ENCODE measurements at places on chromosomes 5 and 9.

DNA sequence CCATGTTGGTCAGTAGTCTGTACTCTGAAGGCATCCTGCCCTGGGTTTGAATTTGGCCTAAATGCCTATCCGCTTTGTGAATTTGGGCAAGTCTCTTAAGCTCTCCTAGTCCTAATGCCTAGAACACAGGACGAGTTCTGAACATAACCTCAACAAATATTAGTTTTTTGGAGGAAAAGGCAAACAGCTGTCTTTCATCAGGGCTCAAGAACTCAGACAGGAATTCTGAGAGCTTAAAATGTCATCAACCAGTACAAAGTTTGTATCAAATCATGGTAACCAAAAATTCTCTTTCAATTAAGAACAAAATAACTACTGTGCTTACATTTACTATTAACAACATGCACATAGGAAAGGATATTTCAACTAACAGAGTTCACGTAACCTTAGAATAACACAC, 182.5 kb upstream of the PPP1R2B start:
- no peak for DNase-seq

- DNase-seq: peak; percentile 24
Measured at GRCh38 chr5:176364765-176365350, 429 bp upstream of the ARL10 start.

- DNase-seq: no peak
Measured at GRCh38 chr9:84314306-84314705, 26.3 kb downstream of the SLC28A3 start.

DNA sequence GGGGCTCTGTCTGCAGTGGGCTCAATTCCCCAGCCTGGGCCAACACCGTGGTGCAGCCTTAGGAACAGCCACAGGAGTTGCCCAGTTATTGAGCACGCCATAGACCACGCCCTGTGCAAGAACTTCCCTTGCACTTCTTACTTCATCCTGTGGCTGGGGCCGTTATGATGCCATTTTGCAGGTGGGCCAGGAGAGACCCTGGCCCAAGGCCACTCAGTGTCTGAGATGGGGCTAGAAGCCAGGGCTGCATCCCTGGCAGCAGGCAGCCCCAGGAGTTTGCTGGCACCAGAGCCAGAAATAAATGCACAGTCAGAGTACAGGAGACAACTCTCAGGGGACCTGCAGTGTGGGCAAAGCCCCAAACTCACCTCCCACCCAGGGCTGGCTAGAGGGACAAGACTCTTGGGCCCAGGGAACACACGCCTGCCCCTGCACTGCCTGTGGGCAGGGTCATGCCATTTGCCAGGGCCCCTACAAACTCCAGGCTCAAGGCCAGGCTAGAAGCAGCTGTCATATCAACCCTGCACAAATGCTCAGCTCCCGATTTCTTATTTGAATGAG, 6.7 kb downstream of the CORO2A start:
- no peak for DNase-seq

DNA sequence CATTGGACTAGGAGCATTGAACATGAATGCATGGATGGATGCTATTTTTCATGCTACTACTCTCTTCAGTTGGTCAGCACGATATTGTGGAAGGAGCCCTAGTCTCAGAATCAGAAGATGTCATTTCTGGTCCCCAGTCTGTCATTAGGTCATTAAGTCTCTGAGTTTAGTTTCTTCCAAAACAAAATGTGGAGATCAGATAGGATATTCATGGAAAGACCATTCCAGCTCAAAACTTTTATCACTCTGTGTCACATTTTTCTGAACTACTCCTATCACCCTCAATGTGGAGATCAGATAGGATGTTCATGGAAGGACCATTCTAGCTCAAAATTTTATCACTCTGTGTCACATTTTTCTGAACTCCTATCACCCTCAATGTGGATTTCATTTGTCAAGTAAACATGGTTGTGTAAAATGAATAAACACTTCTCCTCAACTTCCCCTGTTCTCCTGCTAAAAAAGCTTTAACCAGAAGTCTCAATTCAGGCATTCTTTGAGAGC, 296.8 kb downstream of the MRPS30 start:
- DNase-seq: no peak

GRCh38 chr5:151155775-151156506, 1.6 kb downstream of the ANXA6 start:
- DNase-seq: no peak

- no peak for DNase-seq
Measured at GRCh38 chr9:104586496-104587180, 12.6 kb downstream of the OR13C5 start.

- DNase-seq: no peak
Measured at GRCh38 chr5:82330530-82331270, 52.5 kb upstream of the RPS23 start.

GRCh38 chr5:133685402-133686018, 73.2 kb upstream of the FSTL4 start:
- DNase-seq: no peak

- no peak for DNase-seq
Measured at GRCh38 chr9:130862747-130863146, 27.7 kb downstream of the ABL1 start.

- no peak for DNase-seq
Measured at GRCh38 chr9:109098171-109098959, 21.4 kb downstream of the TMEM245 start.

GRCh38 chr5:83104021-83104420, 26.7 kb downstream of the XRCC4 start:
- DNase-seq: no peak

- DNase-seq: no peak
Measured at GRCh38 chr5:17860660-17861315, 226.5 kb downstream of the TAF11L14 start.

GRCh38 chr5:127561254-127561653, 43.8 kb downstream of the PRRC1 start:
- DNase-seq: no peak

DNA sequence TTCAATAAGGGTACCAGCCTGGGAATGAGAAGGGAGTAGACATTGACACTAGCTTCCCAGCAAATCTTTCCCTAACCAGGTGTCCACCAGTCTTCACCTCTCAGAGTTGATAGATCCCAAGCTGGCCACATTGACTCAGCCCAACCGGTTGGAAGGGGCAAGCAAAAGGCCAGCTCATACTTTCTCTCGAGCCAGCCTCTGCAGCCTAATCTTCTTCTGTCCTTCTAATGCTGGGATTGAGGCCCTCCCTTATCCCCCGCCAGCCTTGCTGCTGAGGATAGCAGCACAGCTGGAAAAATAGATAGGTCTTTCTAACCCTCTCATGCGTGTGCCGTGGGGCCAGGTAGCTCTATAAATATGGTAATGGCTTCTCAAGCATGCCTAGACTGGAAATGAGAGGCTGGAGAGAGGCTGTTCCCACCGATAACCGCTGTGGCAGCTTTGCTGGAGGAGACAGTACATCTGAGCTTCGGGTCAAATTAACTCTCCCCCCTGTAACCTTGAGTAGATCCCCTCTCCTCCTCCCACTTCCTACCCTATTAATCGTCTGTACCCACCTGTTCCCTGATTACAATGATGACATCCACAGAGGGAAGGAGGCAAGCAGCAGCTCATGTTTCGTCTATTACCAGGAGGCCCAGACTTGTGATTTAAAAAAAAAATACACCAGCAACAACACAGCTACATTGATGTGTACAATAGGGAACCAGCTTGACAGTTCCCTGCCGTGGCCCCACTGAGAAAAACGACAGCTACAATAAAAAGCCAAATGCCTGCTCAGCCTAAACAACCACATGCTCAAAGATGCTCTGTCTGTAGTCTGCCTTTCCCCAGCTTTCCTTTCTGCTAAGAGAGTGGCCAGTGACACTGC, 219.9 kb upstream of the BRINP1 start:
- no peak for DNase-seq

GRCh38 chr5:165333623-165334022, 1828.2 kb downstream of the MAT2B start:
- no peak for DNase-seq

- DNase-seq: no peak
Measured at GRCh38 chr5:124894541-124894940, 148.1 kb upstream of the ZNF608 start.

- DNase-seq: no peak
Measured at GRCh38 chr5:39941416-39941815, 516.6 kb upstream of the DAB2 start.

DNA sequence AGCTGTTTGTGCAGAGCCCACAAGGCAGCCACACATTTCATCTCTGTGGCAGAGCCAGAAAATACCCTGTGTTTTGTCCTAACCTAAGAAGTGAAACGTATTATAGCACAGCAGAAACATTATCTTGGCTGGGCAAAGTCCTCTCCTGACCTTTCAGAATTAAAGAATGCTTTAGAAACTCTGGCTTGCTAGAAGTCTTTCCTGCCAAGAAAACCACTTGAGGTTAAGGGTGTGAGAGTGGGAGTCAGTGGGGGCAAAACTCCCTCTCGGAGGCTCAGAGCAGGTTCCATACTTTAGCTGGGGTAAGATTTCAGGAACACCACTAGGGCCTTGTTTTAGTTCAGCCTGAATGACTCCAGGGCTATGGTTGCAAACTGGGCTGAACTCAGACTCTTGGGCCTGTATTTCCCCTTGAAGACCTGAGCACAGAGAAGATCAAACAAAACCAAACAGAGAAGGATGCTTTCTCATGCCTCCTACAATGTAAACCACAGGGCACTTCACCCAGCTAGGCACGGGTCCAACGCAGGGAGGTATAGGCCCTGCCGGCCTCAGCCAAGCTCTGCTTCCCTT, 48.0 kb downstream of the ZNF366 start:
- DNase-seq: no peak

DNA sequence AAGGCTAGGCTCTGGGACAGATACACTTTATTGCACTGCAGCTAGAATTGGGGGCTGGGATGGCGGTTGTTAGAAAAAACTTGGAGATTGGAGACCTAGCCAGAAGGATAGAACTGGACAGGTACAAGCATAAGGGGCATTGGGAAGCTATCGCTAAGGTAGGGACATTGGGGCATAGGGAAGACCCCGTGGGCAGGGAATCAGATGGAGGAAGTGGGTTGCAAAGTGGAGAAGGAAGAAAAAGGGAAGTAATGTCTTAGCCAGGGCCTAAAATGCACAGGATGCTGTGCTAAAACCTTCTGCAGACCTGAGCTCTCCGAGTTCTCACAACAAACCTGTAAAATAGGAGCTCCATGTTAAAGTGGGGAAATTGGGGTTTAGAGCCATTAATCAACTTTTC, 178.2 kb downstream of the ZDHHC21 start:
- no peak for DNase-seq

- no peak for DNase-seq
Measured at GRCh38 chr5:137393196-137393993, 105.7 kb downstream of the SPOCK1 start.

DNA sequence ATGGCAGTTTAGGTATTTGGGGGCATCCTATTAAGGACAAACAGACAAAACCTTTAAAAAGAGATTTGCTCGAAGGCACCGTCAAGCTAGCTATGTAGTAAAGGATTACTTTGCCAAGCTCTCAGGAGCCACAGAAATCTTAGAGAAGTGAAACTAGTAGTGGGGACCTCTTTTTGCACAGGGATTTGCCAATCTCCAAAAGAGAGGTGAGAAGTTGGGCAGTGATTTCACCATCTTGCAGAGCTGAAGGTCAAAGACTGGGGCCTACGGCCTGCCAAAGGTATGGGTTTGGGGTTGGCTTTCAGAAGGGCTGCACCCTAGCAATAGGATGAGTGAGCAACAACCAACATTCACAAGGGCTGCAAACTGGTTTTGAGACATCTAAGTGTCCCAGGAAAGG, 1.6 kb upstream of the FCN1 start:
- no peak for DNase-seq

- DNase-seq: no peak
Measured at GRCh38 chr9:70352356-70352755, 62.1 kb downstream of the KLF9 start.

DNA sequence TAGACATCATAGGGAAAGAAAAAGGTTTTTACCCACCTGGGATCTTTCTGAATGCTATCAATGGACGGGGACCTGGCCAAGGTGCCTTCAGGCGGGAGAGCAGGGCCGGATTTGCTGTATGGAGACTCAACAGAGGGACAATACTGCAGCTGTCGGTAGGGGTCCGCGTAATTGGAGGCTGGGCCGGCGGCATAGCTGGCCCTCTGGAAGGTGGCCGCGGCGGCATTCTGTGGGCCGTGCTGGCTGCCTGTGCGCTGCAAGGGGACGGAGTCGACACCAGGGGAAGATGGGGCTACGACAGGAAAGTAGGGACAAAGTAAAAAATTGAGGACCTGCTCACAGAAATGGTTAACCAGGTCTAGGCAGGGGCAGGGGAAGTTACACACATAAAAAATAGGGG, 557.9 kb downstream of the CTNND2 start:
- DNase-seq: no peak

DNA sequence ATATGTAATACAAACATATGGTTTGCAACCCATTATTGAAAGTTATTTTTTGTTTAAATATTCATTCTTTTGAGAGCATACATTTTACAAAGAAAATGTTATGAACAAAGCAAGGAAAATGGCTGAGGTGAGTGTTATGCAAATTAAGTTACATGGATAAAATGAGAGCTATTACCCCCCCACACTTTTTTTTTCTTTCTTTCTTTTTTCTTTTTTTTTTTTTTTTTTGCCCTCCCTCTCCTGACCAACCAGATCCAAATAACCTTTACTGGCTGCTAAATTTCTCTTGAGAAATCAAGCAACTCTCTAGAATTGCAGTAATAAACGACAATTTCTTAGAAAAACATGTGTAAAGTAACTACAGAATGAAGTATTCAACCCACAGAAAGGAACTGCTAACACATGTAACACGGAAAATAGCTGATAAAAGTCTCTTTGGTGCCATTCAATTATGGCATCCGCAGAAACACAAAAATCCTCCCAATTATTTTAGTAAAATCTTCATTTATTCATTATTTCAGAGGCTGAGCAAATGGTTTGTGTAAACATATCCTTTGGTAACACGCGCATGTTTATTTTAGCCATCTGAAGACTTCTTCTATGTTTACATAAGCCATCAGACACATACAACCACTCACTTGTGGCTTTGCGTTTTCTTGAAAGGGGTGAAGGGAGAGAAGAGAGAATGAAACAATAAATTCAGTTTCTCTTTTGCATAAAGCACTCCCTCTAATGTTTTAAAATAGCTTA, 216.1 kb downstream of the NFIB start:
- DNase-seq: no peak

DNA sequence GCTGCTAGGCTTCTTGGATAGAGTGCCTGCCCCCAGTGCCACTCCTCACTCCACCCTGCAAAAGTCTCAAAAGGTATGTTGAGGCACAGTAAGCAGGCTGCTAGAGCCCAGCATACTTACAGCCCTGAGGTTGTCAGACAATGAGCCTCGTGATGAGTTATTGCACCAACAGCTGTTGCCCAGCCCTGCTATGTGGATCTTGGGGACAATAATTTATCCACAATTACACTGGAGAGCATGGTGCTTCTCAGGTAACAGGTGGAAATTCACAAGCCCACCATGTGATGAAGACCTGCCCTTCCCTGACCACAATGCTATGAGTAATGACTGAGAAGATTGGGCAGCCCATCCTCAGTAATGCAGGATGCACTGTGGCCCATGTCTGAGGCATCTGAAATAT, 36.5 kb downstream of the KCNIP1 start:
- no peak for DNase-seq

DNA sequence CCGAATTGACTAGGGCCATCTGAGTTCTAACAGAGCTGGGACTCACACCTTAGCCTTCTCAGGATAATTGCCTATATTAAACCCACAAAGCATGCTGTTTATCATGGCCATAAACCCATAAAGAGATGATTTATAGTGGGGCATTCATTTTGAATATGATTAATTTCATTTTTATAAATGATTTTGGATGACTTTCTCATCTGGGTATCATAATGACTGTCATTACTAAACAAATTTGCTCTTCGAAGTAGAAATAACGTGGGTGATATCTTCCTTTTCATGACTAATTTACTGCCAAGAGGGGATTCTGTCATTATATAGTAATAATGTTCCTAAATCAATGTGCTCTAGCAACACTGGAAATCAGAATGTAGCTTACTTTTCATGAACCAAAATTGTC, 498.2 kb downstream of the CDH12 start:
- no peak for DNase-seq
